Hematopoietic multipotent progenitor cell treated with erythropoietin and hydrocortisone succinate and interleukin-3 and kit ligand, for 8 days (in vitro differentiated cells): ENCODE measurements at places on chromosomes 7 and 10.
A peak's percentile ranks its signal among the peaks of the same experiment; 100 is the strongest.

DNA sequence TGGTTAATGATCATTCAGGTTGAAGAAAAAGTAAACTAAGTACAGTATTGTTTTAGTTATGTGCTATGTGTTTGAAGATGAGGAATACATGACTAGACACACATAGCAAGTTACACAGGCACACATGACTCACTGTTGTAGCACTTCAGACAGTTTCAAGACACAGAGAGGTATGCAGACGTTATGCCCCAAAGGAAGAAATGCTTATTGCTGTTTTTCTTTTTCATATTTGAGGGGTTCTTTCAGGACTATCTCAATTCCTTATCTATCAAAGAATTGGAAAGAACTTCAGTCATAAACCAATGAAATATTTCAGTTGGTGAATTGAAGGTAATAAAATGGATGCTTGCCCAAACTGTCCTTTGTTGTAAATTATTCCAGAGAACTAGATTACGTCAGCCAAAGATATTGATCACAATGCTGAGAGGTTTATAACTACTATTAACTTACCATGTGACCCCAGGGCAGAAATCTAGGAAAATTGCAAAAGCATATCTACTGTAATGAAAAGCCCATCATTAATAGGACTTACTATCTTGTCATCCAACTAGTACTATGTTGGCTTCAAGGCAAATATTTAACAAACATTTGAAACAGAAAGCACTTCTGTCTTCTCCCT lies 61.2 kb upstream of the CAPZA2 start:
- DNase-seq: no peak

- DNase-seq: peak; percentile 22
These were observed 37.0 kb upstream of the DNAJB6 start for GRCh38 chr7:157299613-157300368.

- DNase-seq: no peak
These were observed 10.4 kb upstream of the USP54 start for GRCh38 chr10:73601486-73601921.

DNA sequence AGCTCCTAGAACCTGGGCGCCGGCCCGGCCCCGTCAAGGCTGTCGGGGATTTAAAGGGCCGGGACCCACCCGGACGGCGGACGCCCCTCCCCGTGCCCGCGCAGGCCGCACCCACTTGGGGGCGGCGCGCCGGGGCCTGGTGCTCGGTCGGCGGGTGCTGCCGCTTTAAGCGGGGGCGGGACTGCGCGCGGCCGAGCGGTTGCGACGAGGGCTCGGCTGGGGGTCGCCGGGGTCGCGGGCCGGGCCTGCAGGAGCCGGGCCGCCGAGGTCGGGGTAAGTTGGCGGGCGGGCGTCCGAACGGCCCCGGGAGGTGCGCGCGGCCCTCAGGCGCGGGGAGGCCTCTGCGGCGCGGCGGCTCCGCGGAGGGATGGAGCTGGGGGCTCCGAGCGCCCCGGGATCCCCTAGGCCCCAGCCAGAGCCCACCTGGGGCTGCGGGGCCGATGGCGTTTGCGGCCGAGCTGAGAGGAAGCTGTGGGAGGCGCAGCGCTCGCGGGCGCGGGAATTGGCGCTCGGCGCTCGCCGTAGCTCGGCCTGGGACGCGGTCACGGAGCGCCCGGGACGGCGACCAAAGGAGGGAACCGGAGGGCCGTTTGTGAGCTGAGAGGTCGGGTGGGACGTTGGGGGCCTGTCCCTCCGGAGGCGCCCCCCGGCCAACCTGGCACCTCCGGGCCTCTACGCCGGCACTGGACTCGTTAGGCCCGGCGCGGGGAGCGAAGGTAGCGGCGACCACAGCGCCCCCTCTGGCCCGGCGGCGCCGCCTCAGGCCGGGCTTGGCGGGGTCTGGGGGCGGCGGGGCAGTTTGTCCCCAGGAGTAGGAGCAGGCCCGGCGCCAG lies at the start of gene TRRAP:
Gene TRRAP (plus strand): TSS at position 168 of the 833 bp plus-strand sequence. CDS start 2,619 bp downstream, outside the sequence.
- peak; percentile 68 for DNase-seq

DNA sequence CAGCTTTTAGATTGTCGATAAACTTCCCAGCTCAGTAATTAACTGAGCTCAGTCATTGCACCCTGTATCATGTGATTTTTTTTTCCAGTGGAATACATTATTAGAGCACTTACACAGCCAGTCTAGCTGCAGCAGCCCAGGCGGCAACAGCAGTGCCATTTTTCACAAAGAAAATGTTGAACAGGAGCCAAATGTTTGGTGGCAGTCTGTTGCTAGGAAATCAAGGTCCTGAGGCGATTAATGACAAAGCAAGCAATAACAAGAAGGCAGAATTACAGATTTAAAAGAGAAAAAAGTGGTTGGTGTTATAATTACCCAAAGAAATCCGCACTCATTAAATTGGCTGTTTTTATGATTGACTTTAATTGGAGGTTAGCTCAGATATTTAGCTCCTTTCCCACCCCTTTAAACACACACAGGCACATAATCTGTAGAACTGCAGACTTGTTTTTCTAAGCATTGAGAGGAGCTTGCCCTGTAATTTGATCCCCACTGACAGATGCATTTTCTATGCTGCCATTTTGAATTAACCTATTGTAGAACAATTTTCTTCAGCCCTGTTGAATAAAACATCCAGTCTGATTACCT lies 267.4 kb downstream of the ADK start:
- DNase-seq: peak; percentile 6

GRCh38 chr10:89001729-89002072 lies 11.1 kb downstream of the FAS start:
- DNase-seq: no peak

GRCh38 chr7:14666304-14666703 lies 236.2 kb downstream of the DGKB start:
- no peak for DNase-seq

DNA sequence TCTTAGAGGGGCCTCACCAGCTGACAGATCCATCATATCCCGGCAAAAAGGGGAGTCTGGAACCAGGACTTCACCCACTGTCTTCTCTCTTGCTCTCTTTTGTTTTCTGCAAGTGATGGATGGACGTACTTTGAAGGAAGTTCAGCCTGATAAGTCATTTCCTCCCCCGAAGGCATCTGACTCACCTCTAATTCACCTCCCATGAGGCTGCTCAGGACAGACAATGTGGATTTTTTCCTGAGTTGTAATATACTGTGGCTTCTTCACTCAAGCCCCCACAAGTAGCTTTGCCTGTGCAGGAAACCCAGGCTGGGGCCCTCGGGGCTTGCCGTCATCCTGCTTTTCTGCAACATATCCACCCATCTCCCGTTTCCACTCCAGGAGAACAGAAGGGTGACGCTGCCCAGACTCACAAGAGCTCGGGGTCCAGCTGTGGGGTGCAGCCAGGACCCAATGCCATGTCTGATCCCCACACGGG lies 70.4 kb downstream of the ASB13 start:
- no peak for DNase-seq
